ENCODE measurements at places on chromosomes 2 and 18. TPM values are rescaled to one million over a fixed set of nuclear protein-coding genes. Genes with fewer than 3 reads are reported as not detected.

Gene RIT2
- not detected for total RNA-seq

GRCh38 chr2:241009191-241009590 is 10.8 kb downstream of the SNED1 start:
- no peaks in the 10 kb centered on the region for H3K36me3 ChIP-seq
- H3K27me3 ChIP-seq, result peaks cover 12% of the 10 kb centered on the region
- H3K4me3 ChIP-seq, result peak overlapping the region; percentile 48
- ATAC-seq, result no peak
- peak overlapping the region; percentile 47 for H3K27ac ChIP-seq

Gene PEX13
- 17.1 TPM for total RNA-seq

DNA sequence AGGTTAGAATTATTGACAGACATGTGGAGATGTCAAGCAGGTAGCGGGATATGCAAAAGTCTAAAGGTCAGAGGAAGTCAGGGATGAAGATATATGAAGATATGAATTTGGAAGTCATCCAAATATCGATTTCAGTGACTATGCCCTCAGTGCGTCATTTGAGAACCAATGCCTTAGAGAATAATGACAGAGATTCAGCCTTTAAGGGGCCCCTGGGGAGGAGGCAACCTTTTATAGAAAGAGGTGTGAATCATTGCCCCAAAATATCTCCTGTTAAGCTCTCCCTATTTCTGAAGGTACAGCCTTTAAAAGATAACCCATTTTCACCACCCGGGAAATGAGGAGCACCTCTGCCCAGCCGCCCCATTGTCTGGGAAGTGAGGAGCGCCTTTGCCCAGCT is 223.4 kb downstream of the NCKAP5 start:
- no peaks in the 10 kb centered on the region for H3K27me3 ChIP-seq
- no peak for ATAC-seq
- no peaks in the 10 kb centered on the region for H3K4me1 ChIP-seq

DNA sequence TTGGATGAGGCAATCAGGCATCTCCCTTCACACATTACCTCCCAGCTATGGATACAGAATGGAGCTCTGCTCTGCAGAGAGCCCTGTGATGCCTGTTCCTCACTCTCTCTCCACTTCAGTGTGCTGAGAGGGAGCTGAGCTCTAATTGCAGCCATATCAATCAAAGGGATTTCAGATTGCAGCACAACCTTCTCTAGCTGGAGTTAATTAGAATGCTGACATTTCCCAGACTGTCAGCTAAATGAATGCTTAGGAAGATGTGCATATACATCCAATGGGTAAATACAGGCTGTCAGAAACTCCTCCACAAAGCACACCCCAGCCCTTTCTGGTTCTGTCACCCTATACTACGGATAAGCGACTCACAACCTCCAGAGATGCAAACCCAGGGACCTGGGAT is 402.6 kb downstream of the EIPR1 start:
- ATAC-seq, result no peak
- peaks cover 15% of the 10 kb centered on the region for H3K27me3 ChIP-seq
- H3K4me1 ChIP-seq, result no peaks in the 10 kb centered on the region
- no peak overlapping the region for H3K27ac ChIP-seq
- H3K36me3 ChIP-seq, result no peaks in the 10 kb centered on the region
- no peak overlapping the region for H3K4me3 ChIP-seq

Gene RAB17
- total RNA-seq, result 2.5 TPM

GRCh38 chr2:100976645-100977391 is 25.3 kb upstream of the RPL31 start:
- H3K27me3 ChIP-seq, result no peaks in the 10 kb centered on the region
- peak overlapping the region; percentile 39 for H3K27ac ChIP-seq
- peak overlapping the region; percentile 13 for H3K4me3 ChIP-seq
- peak; percentile 69 for ATAC-seq
- H3K36me3 ChIP-seq, result no peaks in the 10 kb centered on the region

GRCh38 chr2:192004188-192004963 is 157.5 kb upstream of the CAVIN2 start:
- peaks cover 23% of the 10 kb centered on the region for H3K27me3 ChIP-seq
- no peaks in the 10 kb centered on the region for H3K36me3 ChIP-seq
- H3K27ac ChIP-seq, result no peak overlapping the region
- no peak overlapping the region for H3K4me3 ChIP-seq
- ATAC-seq, result no peak
- H3K4me1 ChIP-seq, result no peaks in the 10 kb centered on the region
